ENCODE measurements at places on chromosomes 4 and X.

- no peak for DNase-seq
- no peak overlapping the region for H3K27ac ChIP-seq
- no peaks in the 10 kb centered on the region for H3K27me3 ChIP-seq
- H3K4me3 ChIP-seq, result no peak overlapping the region
- H3K4me1 ChIP-seq, result no peaks in the 10 kb centered on the region
Observed at GRCh38 chrX:148020329-148020728, 39.2 kb downstream of the FMR1NB start.

DNA sequence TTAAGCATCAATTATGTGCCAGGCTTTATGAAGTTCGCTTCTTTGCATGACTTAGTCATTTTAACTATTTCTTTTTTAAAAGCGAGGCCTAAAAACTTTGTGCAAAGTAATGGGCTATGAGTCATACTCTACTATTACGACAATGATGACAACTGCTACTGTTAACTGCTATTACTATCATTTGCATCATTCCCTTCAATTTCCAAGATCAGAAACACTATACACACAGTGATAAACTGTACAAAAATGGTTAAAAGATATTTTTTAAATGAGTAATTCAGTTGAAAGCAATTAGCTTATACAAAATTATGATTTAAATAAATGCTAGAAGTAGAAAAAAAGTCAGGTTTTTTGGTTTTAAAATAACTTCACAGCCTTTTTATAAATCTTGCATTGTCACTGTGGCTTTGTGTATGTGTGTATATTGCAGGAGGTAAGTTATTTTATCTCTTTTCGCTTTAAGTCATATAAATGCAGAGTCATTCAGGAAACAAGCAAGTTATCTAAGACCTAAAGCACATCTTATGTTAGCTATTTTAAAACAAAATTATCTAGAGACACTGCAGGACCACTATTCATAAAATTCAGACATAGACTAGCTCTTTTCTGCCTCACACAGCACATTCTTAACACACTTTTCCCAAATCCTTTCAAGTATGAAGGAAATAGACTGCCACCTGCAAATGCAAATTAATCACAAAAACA is 18.5 kb upstream of the CXCL3 start:
- no peak for DNase-seq
- H3K4me3 ChIP-seq, result no peak overlapping the region
- no peaks in the 10 kb centered on the region for H3K4me1 ChIP-seq
- no peak overlapping the region for H3K27ac ChIP-seq
- H3K27me3 ChIP-seq, result peaks cover 11% of the 10 kb centered on the region

DNA sequence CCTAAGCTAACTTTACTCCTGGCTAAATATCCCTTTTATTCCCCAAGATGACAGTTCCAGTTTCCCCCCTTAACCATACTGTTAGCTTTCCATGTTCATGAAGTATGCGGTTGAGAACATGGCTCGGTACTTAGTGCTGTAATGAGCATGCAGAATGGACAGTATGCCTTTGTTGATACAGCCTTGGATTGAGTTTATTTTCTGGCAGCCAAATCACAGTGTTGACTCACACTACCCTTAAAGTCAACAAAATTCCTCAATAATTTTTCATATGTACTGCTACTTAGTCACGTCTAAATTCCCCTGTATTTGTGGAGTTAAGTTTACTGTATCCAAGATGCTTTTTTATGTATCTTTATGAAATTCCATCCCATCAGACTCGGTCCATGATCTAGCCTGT is 1.4 kb upstream of the VEGFC start:
- H3K4me3 ChIP-seq, result no peak overlapping the region
- peaks cover 4% of the 10 kb centered on the region for H3K4me1 ChIP-seq
- no peaks in the 10 kb centered on the region for H3K36me3 ChIP-seq
- H3K27ac ChIP-seq, result no peak overlapping the region
- DNase-seq, result no peak

- H3K36me3 ChIP-seq, result no peaks in the 10 kb centered on the region
- H3K4me1 ChIP-seq, result no peaks in the 10 kb centered on the region
- H3K27ac ChIP-seq, result no peak overlapping the region
Observed at GRCh38 chr4:138938366-138938690, 77.3 kb upstream of the NOCT start.

DNA sequence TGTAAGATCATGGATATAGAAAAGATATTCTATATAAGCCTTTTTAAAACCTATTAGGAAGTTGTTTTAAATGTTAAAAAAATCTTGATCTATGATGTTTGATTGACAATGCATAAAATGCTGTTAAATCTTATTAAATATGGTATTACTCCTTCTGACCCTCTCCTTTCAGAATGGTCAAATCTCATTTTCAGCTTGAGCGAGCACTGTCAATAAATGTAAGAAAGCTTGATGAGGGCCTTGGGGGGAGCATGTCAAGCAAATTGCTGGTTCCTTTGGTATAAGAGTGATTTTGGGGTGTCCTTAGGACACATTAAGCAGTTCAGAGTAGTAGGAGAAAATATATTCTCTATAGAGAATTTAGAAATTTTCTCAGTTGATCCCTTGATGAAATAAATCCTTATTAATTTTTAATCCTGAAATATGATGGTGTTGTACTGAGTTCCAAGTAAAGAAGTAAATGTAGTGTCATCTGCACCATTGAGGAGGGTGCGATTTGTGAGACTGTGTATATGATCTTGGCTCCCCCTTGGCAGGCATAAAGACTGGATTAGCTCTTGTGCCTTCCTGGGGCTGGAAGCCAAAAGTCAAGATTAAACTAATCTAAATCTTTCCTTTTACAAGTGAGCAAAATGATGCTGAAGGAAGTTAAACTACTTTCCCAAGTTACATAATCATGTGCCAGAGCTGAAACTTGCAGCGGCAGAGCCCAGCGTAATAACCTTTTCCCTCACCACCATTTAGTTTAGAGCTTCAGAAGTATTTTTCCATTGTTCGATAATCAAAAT is 82.6 kb upstream of the ANK2 start:
- no peaks in the 10 kb centered on the region for H3K27me3 ChIP-seq
- H3K4me1 ChIP-seq, result no peaks in the 10 kb centered on the region
- H3K4me3 ChIP-seq, result no peak overlapping the region
- no peak for DNase-seq
- H3K27ac ChIP-seq, result no peak overlapping the region

- H3K27ac ChIP-seq, result no peak overlapping the region
- H3K4me1 ChIP-seq, result peaks cover 4% of the 10 kb centered on the region
- DNase-seq, result no peak
- H3K36me3 ChIP-seq, result no peaks in the 10 kb centered on the region
- no peak overlapping the region for H3K4me3 ChIP-seq
Observed at GRCh38 chrX:31092476-31092875, 20.6 kb upstream of the FTHL17 start.

- H3K27me3 ChIP-seq, result no peaks in the 10 kb centered on the region
- H3K27ac ChIP-seq, result no peak overlapping the region
- H3K36me3 ChIP-seq, result no peaks in the 10 kb centered on the region
- DNase-seq, result no peak
Observed at GRCh38 chr4:111213531-111213930, 590.7 kb upstream of the PITX2 start.

GRCh38 chr4:124491361-124492145 is 221.0 kb downstream of the ANKRD50 start:
- H3K4me1 ChIP-seq, result no peaks in the 10 kb centered on the region
- no peak overlapping the region for H3K4me3 ChIP-seq
- H3K27ac ChIP-seq, result no peak overlapping the region
- H3K27me3 ChIP-seq, result no peaks in the 10 kb centered on the region
- no peak for DNase-seq
- no peaks in the 10 kb centered on the region for H3K36me3 ChIP-seq

DNA sequence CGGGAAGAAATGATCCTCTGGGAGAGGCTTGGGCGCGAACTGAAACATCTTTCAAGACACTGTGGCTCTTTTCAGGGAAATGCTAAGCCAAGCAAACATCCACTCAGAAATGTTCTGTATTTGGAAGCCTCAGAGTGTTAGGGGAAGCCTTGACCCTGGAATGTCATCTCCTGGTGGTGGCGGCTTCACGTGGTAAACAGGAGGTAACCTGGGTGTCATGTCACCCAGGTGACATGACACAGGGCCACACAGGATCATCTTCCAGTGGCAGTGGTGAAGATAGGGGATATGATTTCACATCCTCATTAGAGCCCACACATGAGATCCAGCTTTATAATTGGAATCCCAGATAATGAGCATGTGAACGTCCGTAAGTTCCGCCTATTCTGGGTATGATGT is 140.0 kb downstream of the TBL1X start:
- H3K36me3 ChIP-seq, result peaks cover 4% of the 10 kb centered on the region
- DNase-seq, result no peak
- no peak overlapping the region for H3K27ac ChIP-seq
- H3K27me3 ChIP-seq, result no peaks in the 10 kb centered on the region

DNA sequence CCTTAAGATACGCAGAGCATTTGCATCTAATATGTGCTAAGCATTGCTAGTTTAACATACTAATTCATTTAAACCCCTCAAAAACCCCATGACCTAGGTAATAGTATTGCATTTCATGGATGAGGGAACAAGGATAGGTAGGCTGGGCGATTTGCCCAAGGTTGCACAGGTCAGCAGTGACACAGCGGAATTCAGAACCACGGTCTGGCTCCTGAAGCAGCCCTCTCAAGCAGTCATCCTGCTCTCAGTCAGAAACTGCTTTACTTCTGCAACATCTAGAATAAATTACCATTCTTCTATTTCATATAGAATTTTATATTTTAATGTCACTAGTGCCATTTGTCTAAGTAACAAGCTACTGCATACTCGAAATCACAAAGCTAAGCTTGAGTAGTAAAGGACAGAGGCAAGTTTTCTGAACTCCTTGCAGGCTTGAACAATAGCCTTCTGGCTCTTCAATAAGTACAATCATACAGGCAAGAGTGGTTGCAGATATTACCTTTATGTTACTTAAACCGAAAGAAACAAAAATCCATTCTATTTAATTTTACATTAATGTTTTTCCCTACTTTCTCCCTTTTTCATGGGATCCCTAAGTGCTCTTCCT is 555 bp upstream of the SPP1 start:
- peaks cover 10% of the 10 kb centered on the region for H3K4me1 ChIP-seq
- H3K27me3 ChIP-seq, result peaks cover 50% of the 10 kb centered on the region
- DNase-seq, result no peak
- no peak overlapping the region for H3K27ac ChIP-seq

DNA sequence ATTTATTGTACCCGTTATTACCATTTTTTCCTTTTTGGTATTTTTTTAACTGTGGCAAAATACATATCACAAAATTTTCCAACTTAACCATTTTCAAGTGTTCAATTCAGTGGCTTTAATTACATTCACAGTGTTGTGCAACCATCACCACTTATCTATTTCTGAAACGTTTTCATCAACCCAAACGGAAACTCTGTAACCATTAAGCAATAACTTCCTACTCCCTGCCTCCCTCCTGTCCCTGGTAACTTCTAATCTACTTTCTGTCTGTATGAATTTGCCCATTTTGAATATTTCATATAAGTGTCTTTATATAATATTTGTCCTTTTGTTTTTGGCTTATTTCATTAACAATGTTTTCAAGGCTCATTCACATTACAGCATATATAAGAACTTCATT is 57.4 kb upstream of the MSN start:
- peaks cover 35% of the 10 kb centered on the region for H3K4me1 ChIP-seq
- H3K4me3 ChIP-seq, result no peak overlapping the region
- DNase-seq, result no peak
- no peak overlapping the region for H3K27ac ChIP-seq
- peaks cover 2% of the 10 kb centered on the region for H3K36me3 ChIP-seq

DNA sequence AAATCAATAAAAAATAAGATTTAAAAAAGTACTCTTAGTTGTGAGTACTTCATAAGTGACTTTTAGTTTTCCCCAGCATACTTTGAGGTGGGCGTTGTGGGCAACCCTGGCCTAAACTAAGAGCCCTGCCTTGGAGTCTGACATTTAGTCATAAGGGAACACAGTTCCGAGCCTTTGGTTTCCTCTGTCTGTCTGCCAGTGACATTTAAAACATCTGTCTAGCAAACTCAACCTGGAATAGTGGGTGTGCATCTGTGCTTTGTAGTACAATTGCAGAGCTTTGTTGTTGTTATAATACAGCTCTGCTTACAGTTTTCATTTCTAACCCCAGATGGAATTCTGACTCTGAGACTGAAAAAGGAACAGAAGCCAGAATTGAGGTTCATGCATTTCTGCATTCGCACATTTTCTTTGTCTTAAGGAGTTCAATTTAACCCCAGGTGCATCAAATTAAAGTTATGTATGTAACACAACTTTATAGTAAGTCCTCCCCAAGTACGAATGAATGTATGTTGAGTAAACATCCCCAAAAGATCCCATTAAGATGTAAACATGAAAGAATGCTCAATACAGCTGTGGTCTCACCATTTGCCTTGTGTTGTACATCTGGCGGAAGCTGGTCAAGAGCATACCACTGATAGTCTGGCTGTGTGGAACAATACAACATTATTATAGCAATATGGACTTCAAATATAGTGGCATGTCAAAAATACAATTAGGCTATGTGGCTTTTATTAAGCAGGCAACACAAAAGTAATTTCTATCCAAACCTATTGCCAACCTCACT is 25.9 kb downstream of the TNIP3 start:
- H3K36me3 ChIP-seq, result peaks cover 9% of the 10 kb centered on the region
- H3K27ac ChIP-seq, result no peak overlapping the region
- H3K4me1 ChIP-seq, result peaks cover 40% of the 10 kb centered on the region
- peaks cover 2% of the 10 kb centered on the region for H3K27me3 ChIP-seq
- H3K4me3 ChIP-seq, result no peak overlapping the region
- DNase-seq, result no peak

DNA sequence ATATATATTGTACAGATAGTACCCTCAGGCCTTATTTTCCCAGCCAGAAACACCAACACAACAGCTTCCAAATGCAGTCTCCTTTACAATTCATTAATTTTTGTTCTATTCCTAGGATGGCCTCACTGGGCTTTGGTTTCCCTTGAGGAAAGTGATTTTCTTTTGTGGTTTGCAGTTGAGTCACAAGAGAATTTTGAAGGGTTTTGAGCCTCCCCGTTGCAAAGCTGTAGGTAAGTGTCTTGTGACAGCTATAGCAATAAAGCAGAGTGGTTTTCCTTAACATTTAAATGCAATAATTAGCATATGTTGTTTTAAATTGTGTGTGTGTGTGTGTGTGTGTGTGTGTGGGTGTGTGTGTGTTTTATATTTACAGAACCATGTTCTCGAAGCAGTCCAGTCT is 54.1 kb upstream of the WDR17 start:
- no peak for DNase-seq
- H3K27ac ChIP-seq, result no peak overlapping the region
- no peaks in the 10 kb centered on the region for H3K36me3 ChIP-seq
- no peaks in the 10 kb centered on the region for H3K27me3 ChIP-seq
- no peaks in the 10 kb centered on the region for H3K4me1 ChIP-seq

DNA sequence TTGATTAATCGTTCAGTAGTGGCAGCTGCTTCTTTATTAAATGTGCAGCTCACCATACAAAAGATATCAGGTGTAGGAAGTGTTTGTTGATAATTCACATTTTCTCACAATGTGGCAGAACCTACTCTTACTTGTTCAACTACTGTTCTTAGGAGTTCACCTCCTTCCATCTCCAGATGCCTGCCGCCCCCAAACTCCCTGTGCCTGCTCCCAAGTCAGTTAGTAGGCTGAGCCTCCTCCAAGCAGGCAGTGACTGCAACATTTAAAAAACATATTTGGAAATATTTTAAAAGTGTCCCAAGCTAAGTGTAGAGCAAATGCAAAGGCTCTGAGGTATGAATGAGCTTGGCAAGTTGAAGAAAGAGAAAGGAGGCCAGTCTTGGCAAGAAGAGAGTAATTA is 100.2 kb downstream of the AFF2 start:
- no peaks in the 10 kb centered on the region for H3K27me3 ChIP-seq
- DNase-seq, result no peak
- no peak overlapping the region for H3K27ac ChIP-seq
- H3K4me3 ChIP-seq, result no peak overlapping the region
- H3K4me1 ChIP-seq, result no peaks in the 10 kb centered on the region

GRCh38 chr4:2858451-2859217 is 15.0 kb downstream of the ADD1 start:
- no peak overlapping the region for H3K4me3 ChIP-seq
- H3K4me1 ChIP-seq, result peaks cover 61% of the 10 kb centered on the region
- peaks cover 48% of the 10 kb centered on the region for H3K36me3 ChIP-seq
- H3K27me3 ChIP-seq, result no peaks in the 10 kb centered on the region
- H3K27ac ChIP-seq, result no peak overlapping the region
